MG63 (cell line): ENCODE measurements at places on chromosomes 5 and 9.

- DNase-seq = no peak
Observed at GRCh38 chr5:50574121-50574520, 92.3 kb upstream of the PARP8 start.

DNA sequence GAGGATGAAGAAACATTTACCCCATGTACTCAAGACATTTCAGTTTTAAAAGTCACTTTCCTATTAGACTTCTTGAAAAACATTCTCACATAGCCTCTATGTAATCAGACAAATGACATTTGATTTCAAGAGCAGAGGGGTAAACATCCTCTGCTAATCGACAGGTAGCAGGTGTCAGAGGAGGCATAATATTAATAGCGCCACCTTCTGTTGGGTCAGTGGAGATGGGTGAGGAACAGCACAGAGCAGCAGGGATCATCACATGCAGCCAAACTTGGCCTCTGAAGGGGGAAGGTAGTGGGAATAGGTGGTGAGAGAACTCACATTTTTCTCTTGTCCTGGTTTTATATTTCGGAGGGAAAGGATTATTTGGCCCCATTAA is 3.3 kb upstream of the LSM11 start:
- DNase-seq = no peak

- DNase-seq = no peak
Observed at GRCh38 chr9:132164604-132165362, 2.9 kb downstream of the NTNG2 start.

DNA sequence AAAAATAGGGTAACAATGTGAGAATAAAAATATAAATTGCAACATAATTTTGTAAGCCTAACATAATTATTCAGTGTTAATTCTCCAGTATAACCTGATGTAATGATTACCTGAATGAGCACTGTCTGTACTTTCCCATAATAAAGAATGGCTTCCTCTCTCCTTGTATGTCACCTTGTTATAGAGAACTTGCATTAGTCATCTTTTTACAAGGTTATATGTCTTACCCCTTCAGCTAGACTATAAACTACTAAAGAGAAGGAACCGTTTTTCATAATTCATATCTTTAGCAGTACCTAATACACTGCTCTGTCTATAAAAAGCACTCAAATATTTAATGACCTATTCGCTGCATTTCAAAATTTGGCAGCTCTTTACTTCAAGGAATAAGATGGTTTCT is 19.8 kb downstream of the STRBP start:
- no peak for DNase-seq

GRCh38 chr9:119216651-119217331 is 152.4 kb downstream of the BRINP1 start:
- peak; percentile 4 for DNase-seq

DNA sequence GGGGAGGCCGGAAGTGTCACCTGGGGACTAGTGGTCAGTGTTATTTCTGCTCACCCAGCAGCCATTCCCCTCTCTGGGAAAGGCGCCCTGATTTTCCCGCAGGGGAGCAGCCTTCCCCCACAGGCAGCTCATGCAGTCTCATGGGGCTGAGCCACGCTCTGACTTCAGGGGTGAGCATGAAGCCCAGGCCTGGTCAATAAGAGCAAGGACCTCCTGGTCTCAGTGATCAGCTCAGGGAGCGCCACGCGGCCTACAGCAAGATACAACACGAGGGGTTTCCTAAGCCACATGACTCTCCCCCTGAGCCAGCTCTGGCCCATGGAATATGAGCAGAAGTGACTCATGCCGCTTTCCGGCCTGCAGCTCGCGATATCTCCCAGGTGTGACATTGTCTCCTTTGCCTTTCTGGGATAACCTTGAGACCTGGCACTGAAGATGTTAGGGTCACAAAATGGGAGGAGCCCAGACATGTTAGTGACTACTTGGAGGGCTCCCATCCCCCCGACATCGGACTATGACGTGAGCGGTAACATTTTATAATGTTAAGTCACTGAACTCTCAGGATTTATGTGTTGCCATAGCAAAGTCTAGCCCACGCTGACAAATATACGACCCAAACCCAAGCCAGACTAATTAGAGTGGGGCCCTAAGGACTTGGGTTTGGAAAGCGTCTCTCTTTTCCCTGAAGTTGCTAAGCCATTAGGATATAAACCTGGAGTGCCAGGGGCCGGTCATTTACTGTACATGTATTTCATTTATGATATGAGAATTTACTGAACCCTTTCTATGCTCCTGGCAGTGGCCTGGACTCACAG is 46.5 kb upstream of the GFPT2 start:
- DNase-seq = no peak

DNA sequence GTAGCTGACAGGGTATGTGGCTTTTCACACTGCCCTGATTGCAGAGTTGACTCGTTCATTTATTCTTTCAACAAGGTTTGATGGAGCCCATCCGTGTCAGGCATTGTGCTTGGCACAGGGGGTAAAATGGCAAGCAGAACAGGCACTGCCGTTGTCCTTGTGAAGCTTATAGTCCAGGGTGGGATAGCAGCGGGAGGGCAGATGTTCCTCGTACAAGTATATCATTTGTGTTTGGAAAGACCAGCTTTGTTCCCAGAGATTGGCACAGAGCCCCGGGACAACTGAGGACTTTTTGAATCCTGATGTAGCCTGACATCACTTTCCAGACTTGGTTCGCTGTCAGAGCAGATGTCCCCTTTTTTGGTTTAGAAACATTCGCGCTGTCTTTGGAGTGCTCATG is 50.9 kb downstream of the MVB12B start:
- DNase-seq = no peak

DNA sequence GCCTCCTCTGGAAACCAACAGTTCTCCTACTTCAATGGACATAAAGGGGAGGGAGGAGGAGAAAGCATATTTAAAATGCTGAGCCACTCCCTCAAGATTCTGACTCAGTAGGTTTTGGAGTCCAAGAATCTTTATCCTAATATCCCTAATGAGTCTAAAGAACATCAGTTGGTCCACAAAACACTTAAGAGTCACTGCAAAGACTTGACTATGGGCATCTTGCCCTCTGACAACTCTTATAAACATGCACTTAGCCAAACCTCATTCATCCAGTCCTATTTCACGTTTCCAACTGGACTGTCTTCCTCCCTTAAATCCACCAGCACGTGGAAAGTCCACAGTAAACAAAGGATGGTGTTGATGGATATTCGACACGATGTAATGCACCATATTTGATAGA is 172.5 kb downstream of the FAM114A2 start:
- no peak for DNase-seq

- DNase-seq = peak; percentile 52
Observed at GRCh38 chr9:136409557-136410455, 608 bp downstream of the ENTR1 start.

DNA sequence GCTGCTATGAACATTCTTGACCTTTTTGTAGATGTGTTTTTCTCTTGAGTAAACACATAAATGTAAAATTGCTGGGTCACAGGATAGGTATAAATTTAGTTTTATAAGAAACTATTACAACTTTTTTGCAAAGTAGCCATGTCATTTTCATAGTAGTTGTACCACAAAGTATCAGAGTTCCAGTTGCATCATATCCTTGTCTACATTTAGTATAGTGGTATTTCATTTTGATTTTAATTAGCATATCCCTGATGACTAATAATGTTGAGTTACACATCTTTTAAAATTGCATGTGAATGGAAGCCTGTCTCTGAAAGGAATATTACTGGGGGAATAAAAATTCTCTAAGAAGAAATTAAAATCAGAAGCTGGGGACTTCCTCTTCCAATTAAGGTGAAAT is 85.4 kb downstream of the TMEM161B start:
- DNase-seq = no peak
